ENCODE measurements at places on chromosomes 4 and X. TPM values are rescaled to one million over a fixed set of nuclear protein-coding genes. Genes with fewer than 3 reads are reported as not detected.
A peak's percentile ranks its signal among the peaks of the same experiment; 100 is the strongest.

GRCh38 chr4:169439244-169439643 lies 168.5 kb upstream of the SH3RF1 start:
- no peak for DNase-seq
- no peaks in the 10 kb centered on the region for H3K36me3 ChIP-seq
- no peak overlapping the region for H3K27ac ChIP-seq
- no peaks in the 10 kb centered on the region for H3K27me3 ChIP-seq
- peaks cover 30% of the 10 kb centered on the region for H3K4me1 ChIP-seq

TMEM47 gene
- 28.8 TPM for total RNA-seq

PAGE2B gene
- not detected for total RNA-seq

NEUROG2 gene
- total RNA-seq: not detected

GRCh38 chrX:126847143-126847542 lies 27.6 kb downstream of the PRR32 start:
- no peaks in the 10 kb centered on the region for H3K36me3 ChIP-seq
- DNase-seq: no peak
- no peaks in the 10 kb centered on the region for H3K4me1 ChIP-seq
- H3K27ac ChIP-seq: no peak overlapping the region

CDK16 gene
- total RNA-seq: 130 TPM

FAM47A gene
- not detected for total RNA-seq

GRCh38 chr4:98932539-98932938 lies 3.6 kb upstream of the EIF4E start:
- H3K36me3 ChIP-seq: no peaks in the 10 kb centered on the region
- H3K27me3 ChIP-seq: no peaks in the 10 kb centered on the region
- no peak for DNase-seq
- H3K4me1 ChIP-seq: peaks cover 2% of the 10 kb centered on the region

MAGEC3 gene
- not detected for total RNA-seq

- H3K4me1 ChIP-seq: peaks cover 54% of the 10 kb centered on the region
- no peaks in the 10 kb centered on the region for H3K27me3 ChIP-seq
- peak overlapping the region; percentile 50 for H3K27ac ChIP-seq
- no peak overlapping the region for H3K4me3 ChIP-seq
- no peaks in the 10 kb centered on the region for H3K36me3 ChIP-seq
Measured at GRCh38 chr4:107858158-107858742, 33.5 kb downstream of the SGMS2 start.

COL4A6 gene
- 5.2 TPM for total RNA-seq

GRCh38 chr4:1178300-1179088 lies 6.1 kb upstream of the SPON2 start:
- no peaks in the 10 kb centered on the region for H3K27me3 ChIP-seq
- no peak for DNase-seq
- H3K4me1 ChIP-seq: peaks cover 18% of the 10 kb centered on the region
- no peak overlapping the region for H3K4me3 ChIP-seq
- H3K36me3 ChIP-seq: no peaks in the 10 kb centered on the region
- H3K27ac ChIP-seq: no peak overlapping the region

DNA sequence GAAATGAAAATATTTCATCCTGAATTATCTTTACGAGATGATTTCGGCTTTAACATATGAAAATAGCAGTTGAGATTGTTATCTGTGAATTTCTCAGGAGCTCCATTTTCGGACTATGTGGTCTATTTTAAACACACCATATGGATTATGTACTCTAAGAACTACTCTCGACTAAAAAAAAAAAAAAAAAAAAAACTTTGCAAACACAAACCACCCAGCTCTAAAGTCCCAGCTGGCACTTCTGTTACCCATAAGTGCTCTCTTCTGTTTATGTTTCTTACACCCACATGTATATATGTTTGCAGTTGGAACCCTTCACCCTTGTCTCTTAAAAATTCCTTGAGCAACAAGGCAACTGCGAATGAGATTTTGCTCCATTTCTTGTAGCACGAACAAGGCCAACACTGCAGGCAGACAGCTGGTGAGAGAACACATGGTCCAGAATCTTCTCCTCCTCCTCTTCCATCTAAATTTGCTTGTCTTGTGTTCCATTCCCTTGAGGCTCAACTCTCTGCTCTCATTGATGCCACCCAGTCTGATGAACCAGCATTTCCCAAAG lies 172.7 kb upstream of the HCCS start:
- H3K4me3 ChIP-seq: no peak overlapping the region
- H3K4me1 ChIP-seq: no peaks in the 10 kb centered on the region
- H3K36me3 ChIP-seq: no peaks in the 10 kb centered on the region
- no peak for DNase-seq

GRCh38 chr4:76300012-76300411 lies 6.5 kb upstream of the STBD1 start:
- no peak overlapping the region for H3K4me3 ChIP-seq
- H3K27me3 ChIP-seq: no peaks in the 10 kb centered on the region
- H3K36me3 ChIP-seq: no peaks in the 10 kb centered on the region
- no peaks in the 10 kb centered on the region for H3K4me1 ChIP-seq

DNA sequence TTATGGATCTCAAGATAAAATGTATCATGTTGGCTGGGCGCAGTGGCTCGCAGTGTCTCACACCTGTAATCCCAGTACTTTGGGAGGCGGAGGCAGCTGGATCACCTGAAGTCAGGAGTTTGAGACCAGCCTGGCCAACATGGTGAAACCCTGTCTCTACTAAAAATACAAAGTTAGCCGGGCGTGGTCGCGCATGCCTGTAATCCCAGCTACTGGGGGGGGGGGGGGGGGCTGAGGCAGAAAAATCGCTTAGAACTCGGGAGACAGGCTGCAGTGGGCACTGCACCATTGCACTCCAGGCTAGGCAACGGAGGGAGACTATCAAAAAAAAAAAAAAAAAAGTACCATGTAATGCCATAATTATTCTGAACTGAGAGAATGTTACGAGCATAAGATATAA lies 2.1 kb downstream of the RBMX start:
- peak overlapping the region; percentile 97 for H3K4me3 ChIP-seq
- H3K36me3 ChIP-seq: peaks cover 54% of the 10 kb centered on the region
- H3K27me3 ChIP-seq: no peaks in the 10 kb centered on the region
- no peak overlapping the region for H3K27ac ChIP-seq

MAOA gene
- 172 TPM for total RNA-seq

DNA sequence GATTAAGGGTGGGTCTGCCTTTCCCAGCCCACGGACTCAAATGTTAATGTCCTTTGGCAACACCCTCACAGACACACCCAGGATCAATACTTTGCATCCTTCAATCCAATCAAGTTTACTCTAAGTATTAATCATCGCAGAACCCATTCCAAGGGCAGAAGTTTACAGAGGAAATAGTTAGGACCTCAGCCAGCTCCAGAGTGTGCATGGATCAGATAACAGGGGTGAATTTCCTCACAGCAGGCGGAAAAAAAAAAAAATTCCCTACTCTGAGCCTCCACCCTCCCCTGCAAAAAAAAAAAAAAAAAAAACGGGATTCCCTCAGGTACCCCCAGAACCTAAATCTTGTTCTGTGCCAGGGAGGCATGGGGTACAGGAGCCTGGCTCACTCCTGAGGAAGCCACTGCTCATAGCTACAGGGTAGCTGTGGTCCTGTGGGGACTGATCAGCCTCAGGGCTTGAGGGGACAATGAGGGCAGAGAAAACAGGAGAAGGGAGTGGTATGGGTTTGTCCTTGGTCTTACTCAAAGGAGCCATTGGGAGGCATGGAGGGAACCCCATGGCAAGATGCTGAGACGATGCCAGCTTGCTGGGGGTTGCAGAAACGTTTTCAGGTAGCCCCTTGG lies 113.0 kb downstream of the DHRSX start:
- DNase-seq: no peak
- peaks cover 19% of the 10 kb centered on the region for H3K36me3 ChIP-seq
- no peak overlapping the region for H3K27ac ChIP-seq
- peaks cover 4% of the 10 kb centered on the region for H3K4me1 ChIP-seq

DNA sequence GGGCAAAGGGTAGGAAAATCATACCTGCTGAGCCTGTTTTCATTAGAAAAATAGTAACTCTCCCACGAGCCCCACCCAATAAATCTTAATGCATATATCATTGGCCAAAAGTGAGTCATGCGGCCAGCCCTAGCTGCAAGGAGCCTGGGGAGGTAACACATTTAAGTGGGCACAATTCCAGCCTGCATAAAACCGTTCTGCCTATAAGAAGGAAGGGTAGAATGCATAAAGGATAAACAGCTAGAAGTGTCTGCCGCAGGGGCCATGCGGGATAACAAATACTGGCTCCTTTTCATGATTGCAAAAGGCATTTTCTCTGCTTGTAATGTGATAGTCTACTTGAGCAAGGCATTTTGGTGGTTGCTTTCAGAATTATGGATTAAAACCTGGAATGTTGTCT lies 37.1 kb downstream of the EFHC2 start:
- no peak overlapping the region for H3K4me3 ChIP-seq
- H3K4me1 ChIP-seq: no peaks in the 10 kb centered on the region
- H3K27me3 ChIP-seq: no peaks in the 10 kb centered on the region
- no peaks in the 10 kb centered on the region for H3K36me3 ChIP-seq

ATXN3L gene
- total RNA-seq: not detected

DCAF12L2 gene
- total RNA-seq: not detected

DNA sequence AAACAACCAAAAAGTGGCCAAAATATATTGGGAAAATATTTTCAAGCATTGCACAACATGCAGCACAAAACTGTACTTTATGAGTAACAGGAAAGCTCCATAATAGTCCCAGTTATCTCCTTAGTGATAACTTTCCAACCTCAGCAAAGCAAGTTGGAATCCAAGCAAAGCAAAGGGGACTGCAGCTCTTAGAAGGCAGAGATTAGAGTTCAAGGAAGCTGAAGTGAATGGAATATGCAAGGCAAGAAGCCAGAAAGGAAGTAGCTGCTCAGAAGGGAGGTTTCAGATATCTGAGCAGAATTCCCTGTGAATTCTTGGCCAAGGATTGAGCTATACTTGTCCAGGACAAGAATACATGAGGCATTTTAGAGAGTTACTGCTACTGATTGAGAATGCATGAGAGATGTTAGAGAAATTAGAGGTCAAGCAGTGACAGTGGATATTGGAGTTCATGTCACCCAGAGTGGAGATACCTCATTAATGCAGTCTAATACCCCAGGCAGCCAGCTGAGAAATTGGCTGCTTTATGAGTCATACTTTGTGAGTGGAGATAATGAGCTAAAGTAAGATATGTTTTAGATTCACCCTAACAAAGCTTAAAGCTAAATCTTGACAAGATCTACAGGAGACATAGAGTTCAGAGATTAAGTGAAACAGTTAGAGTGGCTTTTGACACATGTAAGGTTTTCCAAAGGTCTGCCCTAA lies 102.8 kb downstream of the INPP4B start:
- H3K27me3 ChIP-seq: no peaks in the 10 kb centered on the region
- DNase-seq: no peak
- H3K4me1 ChIP-seq: no peaks in the 10 kb centered on the region
- no peaks in the 10 kb centered on the region for H3K36me3 ChIP-seq
- no peak overlapping the region for H3K27ac ChIP-seq
- H3K4me3 ChIP-seq: no peak overlapping the region

DNA sequence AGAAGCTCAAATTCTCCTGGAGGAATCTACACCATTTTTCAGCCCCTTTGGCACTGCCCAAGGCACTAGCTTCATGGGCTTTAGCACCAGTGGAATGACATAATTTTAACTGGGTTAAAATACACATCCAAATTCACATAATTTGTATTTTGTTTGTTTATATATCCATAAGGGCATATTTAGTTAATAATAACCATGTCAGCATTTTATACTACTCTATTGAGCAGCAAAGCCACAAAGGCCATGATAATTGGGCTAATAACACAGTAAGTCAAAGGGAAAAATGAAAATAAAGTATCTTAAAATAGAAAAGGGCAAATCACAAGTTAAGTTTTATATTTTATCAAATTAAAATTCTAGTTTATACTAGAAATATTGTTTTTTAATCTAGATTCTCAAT lies 262.7 kb upstream of the TACR3 start:
- H3K4me1 ChIP-seq: no peaks in the 10 kb centered on the region
- no peaks in the 10 kb centered on the region for H3K36me3 ChIP-seq
- no peak overlapping the region for H3K27ac ChIP-seq
- H3K27me3 ChIP-seq: no peaks in the 10 kb centered on the region

CENPE gene
- 1.00 TPM for total RNA-seq

FDCSP gene
- not detected for total RNA-seq

PAPSS1 gene
- 12.9 TPM for total RNA-seq

GRCh38 chrX:49970674-49971073 lies 48.3 kb downstream of the CLCN5 start:
- DNase-seq: no peak
- no peaks in the 10 kb centered on the region for H3K4me1 ChIP-seq
- no peak overlapping the region for H3K27ac ChIP-seq
- H3K4me3 ChIP-seq: no peak overlapping the region
- no peaks in the 10 kb centered on the region for H3K27me3 ChIP-seq
- no peaks in the 10 kb centered on the region for H3K36me3 ChIP-seq

DNA sequence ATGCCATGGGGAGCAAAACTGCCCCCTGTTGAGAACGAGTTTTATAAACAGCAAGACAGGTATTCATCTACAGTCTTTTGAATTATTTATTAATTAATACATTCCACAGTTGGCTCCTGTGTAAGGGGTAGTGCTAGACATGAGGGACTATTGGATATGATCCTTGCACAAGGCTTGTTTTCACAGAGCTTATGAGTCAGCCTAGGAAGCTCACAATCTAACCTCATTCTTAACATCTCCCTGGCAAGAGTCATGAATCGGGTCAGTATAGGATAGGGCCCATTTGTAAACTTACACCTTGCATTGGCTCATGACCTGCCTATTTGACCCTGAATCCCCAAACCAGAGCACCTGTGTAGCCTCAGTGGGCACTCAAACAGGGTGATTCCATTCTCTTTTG lies 209.1 kb upstream of the HCCS start:
- H3K4me1 ChIP-seq: no peaks in the 10 kb centered on the region
- DNase-seq: no peak
- H3K27ac ChIP-seq: no peak overlapping the region
- H3K4me3 ChIP-seq: no peak overlapping the region
